Inflammatory macrophage treated with lipopolysaccharide for 4 hours (primary cell): ENCODE measurements at places on chromosomes 6 and 20.
A peak's percentile ranks its signal among the peaks of the same experiment; 100 is the strongest.

DNA sequence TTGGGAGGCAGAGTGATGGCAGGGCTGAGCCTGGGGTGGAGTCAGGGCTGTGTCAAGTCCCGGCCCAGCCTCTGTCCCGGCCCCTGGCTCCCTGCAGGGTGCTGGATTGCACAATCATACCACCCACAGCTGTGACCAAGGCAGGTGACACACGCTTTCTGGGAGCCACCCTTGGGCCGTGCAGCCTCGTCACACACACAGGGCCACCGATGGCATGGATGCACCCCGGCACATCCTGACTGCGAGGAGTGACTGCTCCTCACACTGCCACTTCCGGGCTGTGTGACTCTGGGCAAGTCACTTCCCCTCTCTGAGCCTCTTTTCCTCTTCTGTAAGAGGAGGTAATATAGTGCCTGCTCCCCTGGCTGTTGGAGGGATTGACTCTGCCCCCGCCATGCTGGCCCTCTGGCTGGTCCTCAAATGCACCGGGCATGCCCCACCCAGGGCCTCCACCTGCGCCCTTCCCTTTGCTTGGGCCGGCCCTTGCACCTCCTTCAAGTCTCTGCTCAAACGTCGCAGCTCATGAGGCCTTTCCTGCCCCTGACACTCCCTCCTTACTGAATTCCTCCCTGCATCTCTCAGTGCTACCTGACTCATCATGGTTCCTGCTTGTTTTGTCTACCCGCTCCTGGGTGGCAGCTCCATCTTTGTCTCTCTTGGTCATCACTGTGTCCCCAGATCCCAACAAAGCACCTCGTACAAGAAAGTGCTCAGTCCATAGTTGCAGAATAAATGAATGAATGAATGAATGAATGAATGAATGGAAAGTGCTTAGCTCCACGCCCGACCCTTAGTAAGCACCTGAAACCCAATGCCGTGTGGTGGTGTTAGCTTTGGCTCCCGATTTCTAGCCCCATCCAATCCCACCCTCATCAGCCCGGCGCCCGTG is 93.5 kb downstream of the CEBPB start:
- peak; percentile 96 for DNase-seq

GRCh38 chr6:157767775-157768156 is 55.3 kb upstream of the SNX9 start:
- no peak for DNase-seq

DNA sequence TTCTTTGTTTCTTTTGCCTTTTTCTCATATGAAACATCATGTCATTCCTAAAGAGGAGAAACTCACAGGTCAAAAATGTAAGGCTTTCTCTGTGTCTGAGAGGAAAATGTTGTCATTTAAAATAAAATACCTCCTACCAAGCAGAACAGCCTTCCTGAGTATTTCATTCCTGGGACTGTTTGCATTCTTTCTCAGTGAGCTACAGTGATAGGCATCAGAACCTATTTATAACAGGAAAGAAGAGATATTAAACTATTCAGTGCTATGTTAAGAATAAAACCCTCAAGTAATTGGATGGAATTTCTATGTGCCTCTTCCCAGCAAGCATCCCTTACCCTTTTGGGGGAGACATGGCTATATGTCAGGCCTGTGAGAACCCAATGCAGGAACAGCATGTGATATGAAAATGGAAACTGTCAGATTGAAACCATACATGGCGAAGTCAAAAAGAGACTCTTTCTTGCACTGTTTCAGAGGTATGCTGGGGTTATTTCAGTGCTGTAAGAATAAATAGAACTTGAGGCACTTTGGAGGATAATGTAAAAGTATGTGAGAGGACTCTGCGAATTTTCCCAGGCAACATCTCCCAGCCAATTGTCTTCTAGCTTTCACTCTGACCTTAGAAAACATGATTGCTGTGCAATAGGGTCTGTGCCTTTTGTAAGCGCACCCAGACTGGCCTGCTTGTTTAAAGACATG is 133.8 kb upstream of the CCN2 start:
- no peak for DNase-seq

DNA sequence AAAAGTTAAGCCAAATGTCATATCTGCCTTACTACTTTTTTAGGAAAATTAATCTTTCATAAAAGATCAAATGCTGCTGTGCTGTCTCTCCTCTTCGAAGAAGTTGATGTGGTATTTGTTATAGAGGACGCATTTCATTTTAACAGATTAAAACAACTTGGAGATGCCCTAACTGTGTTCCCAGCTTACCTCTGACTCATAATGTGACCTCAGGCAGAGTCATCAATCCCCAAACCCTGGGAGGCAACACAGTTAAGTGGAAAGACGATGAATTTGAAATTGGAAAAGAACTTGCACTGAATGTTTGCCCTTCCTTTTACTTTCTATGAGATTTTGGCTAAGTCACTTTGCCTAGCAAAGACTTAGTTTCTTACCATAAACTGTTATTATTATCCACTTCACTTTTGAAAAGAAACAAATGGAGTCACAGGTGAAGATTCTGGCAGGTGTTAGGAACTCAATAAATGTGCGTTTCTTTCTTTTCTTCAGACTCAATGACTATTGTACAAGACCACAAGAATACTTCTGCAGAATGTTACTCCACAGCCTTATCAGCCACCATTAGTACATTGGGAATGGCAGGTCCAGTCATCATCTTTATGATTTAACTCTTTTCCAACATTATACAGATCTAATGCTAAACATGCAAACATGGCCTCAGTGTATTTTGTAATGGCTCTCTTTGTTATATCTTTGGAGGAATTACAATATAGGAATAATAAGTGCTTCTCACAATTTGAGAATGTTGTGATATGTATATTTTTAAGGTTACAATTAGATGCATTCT is 102.6 kb downstream of the COL21A1 start:
- DNase-seq: no peak

DNA sequence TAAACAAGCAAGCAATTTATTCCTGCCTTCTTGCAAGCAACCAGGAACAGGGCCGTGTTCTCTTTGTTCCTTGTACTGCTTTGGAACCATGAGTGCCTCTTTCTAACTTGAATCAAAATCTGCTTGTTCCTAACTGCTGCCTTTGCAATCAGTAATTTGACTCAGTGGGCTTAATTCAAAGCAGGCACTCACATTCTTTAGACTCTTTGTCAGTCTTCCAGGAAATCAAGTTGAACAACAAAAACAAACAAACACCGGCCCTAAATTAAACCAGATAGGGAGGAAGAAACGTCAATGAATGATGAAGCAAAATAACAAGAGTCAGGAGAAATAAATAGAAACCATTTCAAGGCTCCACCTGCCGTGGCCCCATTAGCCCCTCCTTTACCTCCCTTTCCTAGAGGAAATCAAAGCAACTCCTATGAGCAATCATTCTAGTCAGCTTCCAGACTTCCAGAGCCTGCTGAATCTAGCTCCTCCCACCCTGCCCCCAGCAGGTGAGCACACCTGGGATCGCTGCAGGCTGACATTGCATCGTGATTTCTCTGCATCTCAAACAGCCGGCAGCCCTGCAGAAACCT is 582.2 kb upstream of the FLRT3 start:
- DNase-seq: no peak

DNA sequence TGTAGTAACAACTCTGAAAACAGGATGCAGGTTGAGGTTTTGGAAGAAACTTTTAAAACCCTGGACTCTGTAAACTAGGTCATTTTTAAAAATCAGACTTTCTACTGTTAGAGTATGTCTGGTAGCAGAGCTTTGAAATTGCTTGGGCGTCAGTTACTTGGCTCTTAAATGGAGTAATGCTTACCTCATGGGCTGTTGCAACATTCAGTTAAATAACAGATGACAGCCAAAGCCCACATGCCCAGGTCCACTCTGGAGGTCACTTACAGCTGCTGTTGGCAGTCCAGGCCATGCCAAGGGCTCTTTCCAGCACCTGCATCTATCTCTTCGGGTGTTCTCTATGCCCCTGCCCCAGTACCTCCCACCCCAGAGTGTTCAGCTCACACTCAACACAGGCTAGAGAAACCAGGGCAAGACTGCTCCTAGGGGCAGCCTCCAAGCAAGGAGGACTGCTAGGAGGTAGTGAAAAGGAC is 96.4 kb downstream of the BANF2 start:
- peak; percentile 83 for DNase-seq

DNA sequence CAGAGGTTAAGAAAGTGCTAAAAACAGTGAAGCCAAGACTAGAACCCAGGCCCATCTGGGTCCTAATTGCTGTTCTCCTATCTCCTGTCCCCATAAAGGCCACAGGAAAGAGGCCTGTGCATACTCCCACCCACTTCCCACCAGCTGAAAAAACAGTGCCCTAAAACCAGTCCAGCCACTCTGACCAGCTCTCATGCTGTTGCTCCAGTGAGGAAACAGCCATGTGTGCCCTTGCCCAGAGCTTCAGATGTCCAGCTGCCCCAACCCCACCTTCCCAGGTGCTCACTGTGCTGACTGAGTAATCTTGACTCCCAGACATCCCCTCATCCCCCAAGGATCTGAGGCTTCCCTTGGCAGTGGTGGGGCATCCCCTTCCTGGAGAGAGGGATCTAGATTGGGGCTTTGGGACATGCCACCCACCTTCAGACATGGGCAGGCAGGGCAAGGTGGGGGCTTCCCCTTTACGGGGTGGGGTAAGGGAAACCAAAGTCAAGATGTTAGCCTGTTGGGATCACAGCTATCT is 28.7 kb downstream of the KCNK5 start:
- DNase-seq: no peak

DNA sequence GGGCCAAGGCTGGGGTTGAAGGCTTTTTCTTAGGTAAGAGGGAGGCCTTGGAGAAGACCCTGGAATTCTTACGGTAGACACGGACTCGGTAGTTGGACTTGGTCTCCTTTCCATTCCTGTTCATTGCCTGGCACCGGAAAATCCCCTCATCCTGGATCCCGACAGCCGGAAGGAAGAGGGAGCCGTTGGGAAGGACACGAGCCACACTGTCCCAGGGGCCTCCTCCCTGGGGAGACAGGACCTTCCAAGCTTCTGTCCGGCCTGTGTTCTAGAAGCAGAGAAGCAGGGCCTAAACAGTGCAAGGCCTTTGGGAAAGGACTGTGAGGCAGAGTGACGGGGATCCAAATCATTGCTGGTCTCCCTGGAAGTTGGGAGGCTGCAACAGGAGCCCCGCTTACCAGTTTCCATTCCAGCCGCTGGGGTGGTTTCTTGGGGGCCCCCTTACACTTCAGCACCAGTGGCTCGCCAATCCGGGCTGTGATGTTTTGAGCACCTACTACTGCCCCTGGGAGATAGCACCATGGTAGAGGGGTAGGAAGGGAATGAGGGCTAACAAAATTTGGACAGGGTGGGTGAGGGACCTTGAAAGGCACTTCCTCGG is 470 bp downstream of the AGER start:
- DNase-seq: no peak

- no peak for DNase-seq
Measured at GRCh38 chr6:71404145-71404966, 115.7 kb downstream of the OGFRL1 start.

GRCh38 chr20:13813910-13814309 is 29.1 kb downstream of the NDUFAF5 start:
- DNase-seq: no peak

GRCh38 chr6:135060076-135060475 is 5.5 kb upstream of the HBS1L start:
- no peak for DNase-seq

DNA sequence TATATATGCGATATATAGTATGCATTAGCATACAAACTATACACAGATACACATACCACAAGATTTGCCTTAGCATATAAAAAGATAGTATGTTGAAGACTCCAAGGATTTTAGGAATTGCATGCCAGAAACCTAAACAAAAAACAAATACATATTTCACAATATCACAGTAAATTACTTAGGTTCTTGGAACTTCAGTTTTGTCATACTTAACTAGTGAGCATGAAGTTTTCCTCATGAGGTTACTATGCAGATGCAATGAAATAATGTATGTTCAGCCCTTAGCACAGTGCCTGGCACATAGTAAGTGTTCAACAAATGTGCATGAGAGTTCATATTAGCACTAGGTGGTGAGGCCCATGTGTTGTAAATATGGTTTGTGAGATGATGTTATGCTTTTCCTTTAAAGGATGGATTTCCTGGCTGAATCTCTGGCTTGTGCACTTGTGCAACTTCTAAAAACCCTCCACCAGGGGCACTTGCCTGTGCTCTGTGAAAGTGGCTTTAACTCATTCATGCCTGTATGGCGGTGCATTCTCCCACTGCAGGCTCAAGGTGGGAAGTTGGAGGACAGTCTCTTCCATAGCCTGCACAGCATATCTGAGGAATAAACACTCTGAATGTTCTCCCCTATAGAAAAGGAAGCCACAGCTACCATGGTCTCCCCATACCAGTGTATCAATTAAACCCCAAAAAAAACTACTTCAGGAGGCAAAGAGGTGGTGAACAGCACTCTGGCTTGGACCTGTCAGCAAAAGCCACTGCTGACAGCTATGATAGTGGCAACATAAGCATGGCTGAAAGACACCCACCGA is 624.1 kb upstream of the CDH4 start:
- DNase-seq: no peak
